ENCODE measurements at places on chromosomes 6 and 20. TPM values are rescaled to one million over a fixed set of nuclear protein-coding genes. Genes with fewer than 3 reads are reported as not detected.

SLC22A1 gene
- 2.7 TPM for total RNA-seq

DPPA5 gene
- not detected for total RNA-seq

MRAP2 gene
- total RNA-seq: 5.1 TPM

GGTLC1 gene
- not detected for total RNA-seq

TRAPPC3L gene
- total RNA-seq: not detected

DCDC2 gene
- total RNA-seq: 0.13 TPM

OR12D3 gene
- total RNA-seq: not detected

DNA sequence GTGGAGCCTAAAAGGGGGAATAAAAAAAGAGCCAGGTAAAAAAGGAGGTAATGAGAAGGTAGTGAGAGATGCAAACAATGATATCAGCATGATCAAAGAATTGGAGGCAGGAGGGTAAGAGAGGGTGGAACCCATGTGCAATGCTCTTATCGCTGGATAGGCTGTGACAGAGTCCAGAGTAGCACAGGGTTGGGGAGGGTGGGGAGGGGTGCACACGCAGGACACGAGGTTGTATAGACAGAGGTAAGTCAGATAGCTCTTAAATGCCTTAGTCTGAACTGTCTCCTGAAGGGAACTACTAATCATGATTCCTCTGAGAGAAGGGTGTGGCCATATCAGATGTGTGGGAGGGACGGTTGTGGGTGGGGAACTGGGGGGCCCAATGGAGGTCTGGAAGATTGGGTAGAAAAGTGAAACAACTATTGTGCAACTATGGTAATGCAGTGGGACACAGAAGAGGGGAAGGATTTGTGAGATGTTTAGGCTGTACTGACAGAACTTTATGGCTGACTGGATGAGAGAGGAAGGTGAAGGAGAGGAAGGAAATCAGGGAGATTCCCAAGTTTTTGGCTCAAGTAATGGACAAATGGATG lies 354.8 kb downstream of the BTBD9 start:
- H3K27me3 ChIP-seq: no peaks in the 10 kb centered on the region
- no peaks in the 10 kb centered on the region for H3K36me3 ChIP-seq
- H3K4me1 ChIP-seq: peaks cover 13% of the 10 kb centered on the region
- H3K4me3 ChIP-seq: peak overlapping the region; percentile 43

DNA sequence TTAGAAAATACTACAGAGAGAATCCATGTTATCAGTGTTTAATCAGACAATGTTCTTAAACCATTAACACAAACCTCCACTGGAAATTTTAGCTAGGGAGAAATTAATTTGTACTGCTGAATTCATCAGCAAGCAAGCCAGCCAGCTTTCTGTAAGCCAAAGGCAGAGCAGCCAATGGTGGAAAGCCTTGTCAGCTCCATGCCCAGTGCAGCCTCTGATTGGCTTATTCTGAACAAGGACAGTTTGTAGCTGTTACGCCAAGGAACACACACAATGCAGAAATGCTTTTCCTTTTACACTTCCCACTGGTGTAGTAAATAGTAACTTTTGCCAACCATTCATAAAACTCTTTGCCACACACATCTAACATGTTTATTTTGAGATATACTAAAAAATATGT lies 265.0 kb downstream of the TENT5A start:
- H3K4me1 ChIP-seq: no peaks in the 10 kb centered on the region
- H3K27ac ChIP-seq: no peak overlapping the region
- no peaks in the 10 kb centered on the region for H3K27me3 ChIP-seq
- H3K36me3 ChIP-seq: no peaks in the 10 kb centered on the region
- no peak overlapping the region for H3K4me3 ChIP-seq

- H3K27me3 ChIP-seq: peaks cover 26% of the 10 kb centered on the region
- no peak overlapping the region for H3K4me3 ChIP-seq
- peaks cover 4% of the 10 kb centered on the region for H3K36me3 ChIP-seq
- no peak for DNase-seq
These were observed 4.0 kb upstream of the ACSS1 start for GRCh38 chr20:25061821-25062530.

DNA sequence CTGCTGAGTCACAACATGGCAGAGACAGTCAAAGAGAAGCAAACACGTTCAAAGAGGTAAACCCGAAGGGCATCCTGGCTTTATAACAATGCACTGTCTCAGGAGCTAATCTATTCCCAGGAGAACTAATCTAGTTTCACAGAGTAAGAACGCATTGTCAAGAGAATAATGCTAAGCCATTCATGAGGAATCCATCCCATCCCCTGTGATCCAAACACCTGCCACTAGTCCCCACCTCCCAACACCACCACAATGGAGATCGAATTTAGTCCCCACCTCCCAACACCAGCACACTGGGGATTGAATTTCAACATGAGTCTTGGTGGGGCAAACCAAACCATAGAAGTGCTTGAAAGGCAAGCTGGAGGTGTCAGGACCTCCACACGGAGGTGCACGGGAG lies 231.5 kb upstream of the ID4 start:
- no peaks in the 10 kb centered on the region for H3K36me3 ChIP-seq
- no peak overlapping the region for H3K4me3 ChIP-seq
- no peaks in the 10 kb centered on the region for H3K4me1 ChIP-seq
- no peaks in the 10 kb centered on the region for H3K27me3 ChIP-seq
- no peak for DNase-seq

DNA sequence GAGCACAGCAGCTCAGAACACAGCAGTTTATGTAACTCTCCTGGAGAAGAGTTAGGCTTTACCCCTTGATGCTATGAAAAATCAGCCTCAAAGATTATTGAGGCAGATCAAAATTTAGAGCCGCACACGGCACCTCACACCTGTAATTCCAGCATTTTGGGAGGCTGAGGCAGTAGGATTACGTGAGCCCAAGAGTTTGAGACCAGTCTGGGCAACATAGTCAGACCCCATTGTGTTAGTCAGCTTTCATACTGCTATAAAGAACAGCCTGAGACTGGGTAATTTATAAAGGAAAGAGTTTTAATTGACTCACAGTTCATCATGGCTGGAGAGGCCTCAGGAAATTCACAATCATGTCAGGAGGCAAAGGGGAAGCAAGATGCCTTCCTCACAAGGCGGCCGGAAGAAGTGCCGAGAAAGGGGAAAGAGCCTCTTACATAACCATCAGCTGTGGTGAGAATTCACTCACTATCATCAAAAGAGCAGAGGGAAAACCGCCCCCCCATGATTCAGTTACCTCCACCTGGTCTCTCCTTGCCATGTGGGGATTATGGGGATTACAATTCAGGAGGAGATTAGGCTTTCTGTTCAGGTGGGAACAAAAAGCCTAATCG lies 87.7 kb downstream of the SGK1 start:
- no peak overlapping the region for H3K27ac ChIP-seq
- H3K36me3 ChIP-seq: no peaks in the 10 kb centered on the region
- no peak overlapping the region for H3K4me3 ChIP-seq
- peaks cover 7% of the 10 kb centered on the region for H3K4me1 ChIP-seq

DNA sequence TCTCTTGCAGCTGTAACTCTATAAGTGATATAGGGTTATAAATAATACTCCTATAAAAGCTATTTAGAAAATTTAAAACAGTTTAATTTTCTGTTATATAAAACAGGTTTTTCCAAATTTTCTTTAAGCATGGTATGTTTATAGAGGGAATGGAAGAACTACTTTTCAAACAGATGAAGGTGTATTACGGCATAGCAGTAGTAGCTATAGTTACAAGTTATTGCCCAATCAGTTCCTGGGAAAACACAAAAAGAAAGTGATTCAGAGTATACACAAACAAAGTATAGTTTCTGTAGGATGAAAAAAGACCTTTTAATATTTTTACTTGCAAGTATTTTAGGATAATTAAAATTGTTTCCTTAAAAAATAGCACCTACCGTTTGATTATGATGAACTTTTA lies 9.8 kb downstream of the SLC17A5 start:
- peaks cover 6% of the 10 kb centered on the region for H3K4me1 ChIP-seq
- no peak overlapping the region for H3K4me3 ChIP-seq
- no peak overlapping the region for H3K27ac ChIP-seq
- no peak for DNase-seq
- H3K36me3 ChIP-seq: no peaks in the 10 kb centered on the region

- H3K36me3 ChIP-seq: no peaks in the 10 kb centered on the region
- H3K27me3 ChIP-seq: no peaks in the 10 kb centered on the region
- DNase-seq: no peak
- no peak overlapping the region for H3K27ac ChIP-seq
- H3K4me3 ChIP-seq: no peak overlapping the region
These were observed 48.3 kb downstream of the PFDN4 start for GRCh38 chr20:54256202-54256601.

- H3K27me3 ChIP-seq: peaks cover 42% of the 10 kb centered on the region
- peaks cover 12% of the 10 kb centered on the region for H3K4me1 ChIP-seq
- no peak for DNase-seq
- no peak overlapping the region for H3K27ac ChIP-seq
These were observed 52.1 kb downstream of the RNASET2 start for GRCh38 chr6:166904101-166904746.

DNA sequence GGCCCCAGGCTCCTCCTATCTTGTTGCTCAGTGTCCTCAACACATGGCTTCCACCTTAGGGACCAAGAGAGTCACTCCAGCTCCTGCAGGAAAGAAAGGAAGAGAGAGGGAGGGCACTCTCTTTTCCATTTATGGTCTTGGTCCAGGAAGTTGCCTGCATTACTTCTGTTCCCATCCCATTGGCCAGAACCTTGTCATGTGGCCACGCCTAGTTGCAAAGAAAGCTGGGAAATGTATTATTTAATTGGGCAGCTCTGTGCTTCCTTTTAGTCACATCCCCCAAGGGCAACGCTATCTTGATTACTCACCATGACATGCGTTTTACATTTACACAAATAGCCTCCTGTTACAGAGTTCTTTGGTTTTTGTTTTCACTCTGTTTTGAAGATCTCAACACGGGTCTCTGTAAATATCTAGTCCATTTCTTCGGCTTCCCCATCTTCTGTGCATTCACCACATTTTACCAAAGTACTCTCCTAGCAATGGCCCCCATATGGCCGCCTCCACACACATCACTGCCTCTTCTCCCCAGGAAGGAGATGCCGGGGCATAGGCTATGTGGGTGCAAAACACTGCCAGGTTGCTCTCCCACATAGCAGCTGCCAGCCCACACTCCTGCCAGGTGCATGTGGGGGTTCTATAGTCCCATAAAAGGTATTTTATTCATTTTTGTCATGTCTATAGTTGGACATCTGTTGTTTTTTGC lies 35.7 kb upstream of the ZMYND8 start:
- H3K4me1 ChIP-seq: peaks cover 3% of the 10 kb centered on the region
- H3K27ac ChIP-seq: no peak overlapping the region
- peaks cover 3% of the 10 kb centered on the region for H3K27me3 ChIP-seq
- no peak for DNase-seq

DNA sequence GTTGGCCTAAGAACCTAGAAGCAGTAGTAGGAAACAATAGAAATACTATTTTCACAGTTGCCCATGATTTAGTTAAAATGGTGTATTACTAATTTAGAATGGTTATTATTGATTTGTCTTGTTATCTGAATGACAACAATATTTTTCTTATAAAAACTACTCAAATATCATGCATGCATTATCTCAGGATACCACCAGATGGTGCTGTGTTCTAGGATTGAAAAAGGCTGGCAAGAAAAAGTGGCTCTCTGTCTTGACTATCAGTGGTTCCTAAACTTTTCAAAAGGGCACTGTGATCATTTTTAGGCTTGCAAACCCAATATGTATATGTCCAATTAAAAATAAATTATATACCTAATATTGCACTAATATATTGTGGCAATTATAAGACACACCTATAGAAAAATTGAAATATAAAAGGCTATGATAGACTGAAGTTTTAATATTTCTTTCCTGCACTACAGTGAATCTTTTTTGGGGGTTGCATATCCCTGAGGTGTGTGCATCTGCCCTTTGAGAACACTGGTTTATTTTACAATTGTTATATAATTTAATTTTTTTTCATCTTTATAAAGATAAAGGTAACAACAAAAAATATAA lies 131.7 kb upstream of the MLIP start:
- no peaks in the 10 kb centered on the region for H3K27me3 ChIP-seq
- no peaks in the 10 kb centered on the region for H3K4me1 ChIP-seq
- no peak overlapping the region for H3K4me3 ChIP-seq

DNA sequence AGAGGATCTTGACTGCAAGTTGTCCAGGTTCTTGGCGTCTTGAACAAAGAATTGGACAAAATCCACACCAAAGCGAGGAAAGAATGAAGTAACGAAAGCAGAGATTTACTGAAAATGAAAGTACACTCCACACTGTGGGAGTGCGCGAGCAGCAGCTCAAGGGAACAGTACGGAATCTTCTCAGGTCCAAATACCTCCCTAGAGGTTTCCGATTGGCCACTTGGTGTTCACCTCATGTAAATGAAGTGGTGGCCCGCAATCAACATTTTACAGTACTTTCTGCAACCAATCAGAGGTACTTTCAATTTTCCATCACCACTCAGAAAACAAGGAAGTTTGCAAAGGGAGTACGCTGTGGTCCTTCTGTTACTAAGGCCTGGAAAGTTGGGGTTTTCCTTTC lies 122.4 kb downstream of the PTPRK start:
- no peak overlapping the region for H3K4me3 ChIP-seq
- no peaks in the 10 kb centered on the region for H3K27me3 ChIP-seq
- DNase-seq: no peak

DNA sequence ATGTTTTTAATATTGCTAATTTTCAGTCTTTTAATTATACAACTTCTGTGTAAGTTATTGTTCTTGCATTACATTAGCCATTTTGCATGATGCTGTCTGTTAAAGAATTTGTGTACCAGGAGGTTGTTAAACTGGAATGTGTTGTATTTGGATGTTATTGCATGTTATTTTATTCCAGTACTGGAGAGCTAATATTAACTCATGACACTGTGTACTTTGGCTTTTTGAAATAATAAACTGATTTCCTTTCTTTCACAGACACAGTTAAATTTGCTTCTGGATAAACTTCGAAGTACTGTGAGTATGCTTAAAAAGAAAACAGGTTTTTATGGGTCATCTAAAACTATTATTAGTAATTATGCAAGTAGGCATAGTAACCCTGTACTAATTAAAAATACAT lies 121.3 kb downstream of the MYO6 start:
- H3K4me3 ChIP-seq: no peak overlapping the region
- peaks cover 1% of the 10 kb centered on the region for H3K27me3 ChIP-seq
- H3K36me3 ChIP-seq: peaks cover 39% of the 10 kb centered on the region
- no peaks in the 10 kb centered on the region for H3K4me1 ChIP-seq
- no peak overlapping the region for H3K27ac ChIP-seq
- no peak for DNase-seq

DNA sequence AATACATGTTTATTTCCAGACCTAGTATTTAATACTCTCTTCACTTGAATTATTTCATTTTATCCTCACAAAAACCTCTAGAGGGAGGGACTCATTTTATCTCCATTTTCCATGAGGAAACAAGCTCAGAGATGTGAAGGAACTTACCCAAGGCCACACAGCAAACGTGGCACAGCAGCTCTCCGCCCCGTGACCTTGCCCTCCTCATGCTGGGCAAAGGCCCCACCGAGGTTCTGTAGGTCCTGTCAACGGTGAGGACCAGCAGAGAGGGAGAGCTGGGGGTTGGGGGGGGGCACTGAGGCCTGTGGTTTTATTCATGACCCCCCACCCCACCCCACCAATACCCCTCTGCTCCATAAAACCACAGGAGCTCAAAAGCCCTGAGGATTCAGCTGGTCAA lies 40.9 kb upstream of the TLDC2 start:
- peaks cover 2% of the 10 kb centered on the region for H3K4me1 ChIP-seq
- no peaks in the 10 kb centered on the region for H3K36me3 ChIP-seq
- DNase-seq: no peak
- H3K27ac ChIP-seq: no peak overlapping the region
- H3K27me3 ChIP-seq: peaks cover 2% of the 10 kb centered on the region
